DMS79 (cell line): ENCODE measurements at places on chromosomes 7 and 10.

DNA sequence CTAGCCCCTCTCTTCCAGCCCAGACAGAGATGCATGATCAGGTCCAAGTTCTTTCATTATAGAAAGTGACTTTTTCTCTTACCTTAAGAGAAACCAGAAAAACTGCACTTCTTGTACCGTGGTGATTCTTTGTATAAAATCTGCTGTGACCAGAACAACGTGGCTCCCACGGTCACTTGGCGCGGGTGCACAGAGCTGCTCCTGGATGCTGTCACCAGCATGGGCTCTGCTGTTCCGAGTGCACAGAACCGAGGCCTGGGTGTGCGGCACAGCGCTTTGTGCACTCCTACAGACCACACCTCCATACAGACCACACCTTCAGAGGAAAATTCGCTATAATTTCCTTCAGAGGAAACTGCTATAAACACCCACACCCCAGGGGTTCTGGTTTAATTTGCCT is 26.0 kb downstream of the VIPR2 start:
- no peak for DNase-seq

DNA sequence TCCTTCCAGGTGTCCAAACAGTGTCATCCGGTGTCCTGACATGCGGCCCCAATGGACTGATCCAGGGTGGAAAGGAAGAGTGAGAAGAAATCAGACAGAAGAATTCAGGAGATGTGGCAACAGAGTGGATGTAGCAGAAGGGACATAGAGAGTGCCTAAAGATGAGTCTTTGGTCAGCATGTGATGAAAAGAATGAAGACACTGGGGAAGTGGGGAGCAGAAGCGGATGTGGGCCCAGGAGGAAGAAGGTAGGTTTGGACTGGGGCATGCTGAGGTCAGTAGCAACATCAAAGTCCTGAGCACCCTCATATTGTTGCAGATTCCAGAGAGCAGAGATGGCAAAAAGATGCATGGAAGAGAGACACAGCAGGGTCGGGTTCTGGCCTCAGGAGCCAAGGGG is 71.8 kb upstream of the STEAP1B start:
- DNase-seq: no peak

- no peak for DNase-seq
Measured at GRCh38 chr7:36474283-36475010, 84.8 kb downstream of the ANLN start.

GRCh38 chr7:47683485-47683898 is 101.6 kb upstream of the TNS3 start:
- DNase-seq: no peak

DNA sequence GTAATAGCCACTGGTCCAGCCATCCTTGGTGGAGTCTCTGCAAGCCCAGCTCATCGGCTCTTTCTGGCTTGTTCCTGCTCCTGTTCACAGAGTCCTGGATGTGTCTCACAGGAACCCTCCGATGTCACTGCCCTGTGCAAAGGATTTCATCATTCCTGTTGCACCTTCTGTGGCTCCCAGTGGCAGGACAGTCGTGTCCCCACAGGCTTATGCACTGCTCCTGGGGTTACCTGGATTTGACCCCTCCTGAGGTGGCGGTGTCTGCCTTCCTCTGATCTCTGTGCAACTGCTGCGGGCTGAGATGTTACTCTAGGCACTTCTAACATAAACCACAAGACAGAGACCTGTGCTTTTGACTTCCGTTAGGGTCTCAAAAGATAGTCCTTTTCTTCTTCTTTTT is 30.6 kb downstream of the APBB1IP start:
- no peak for DNase-seq

DNA sequence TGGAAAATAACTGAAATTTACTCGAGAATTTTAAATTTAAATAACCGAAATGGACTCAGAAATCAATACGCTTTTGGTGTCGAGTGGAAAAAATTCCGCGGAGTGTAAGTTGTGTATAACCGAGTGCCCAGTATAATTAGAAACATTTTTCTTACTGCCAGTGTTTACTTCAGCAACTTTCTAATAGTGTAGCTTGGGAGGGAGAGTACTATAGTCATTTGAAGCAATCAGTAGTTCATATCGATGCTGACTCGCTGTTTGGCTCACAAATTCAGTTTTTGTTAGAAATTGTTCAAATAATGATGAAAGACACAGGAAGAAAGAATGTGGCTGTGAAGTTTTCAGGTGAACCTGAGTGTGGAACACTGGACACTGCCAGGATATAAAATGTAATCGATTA is 658.6 kb upstream of the FOXK1 start:
- DNase-seq: no peak

DNA sequence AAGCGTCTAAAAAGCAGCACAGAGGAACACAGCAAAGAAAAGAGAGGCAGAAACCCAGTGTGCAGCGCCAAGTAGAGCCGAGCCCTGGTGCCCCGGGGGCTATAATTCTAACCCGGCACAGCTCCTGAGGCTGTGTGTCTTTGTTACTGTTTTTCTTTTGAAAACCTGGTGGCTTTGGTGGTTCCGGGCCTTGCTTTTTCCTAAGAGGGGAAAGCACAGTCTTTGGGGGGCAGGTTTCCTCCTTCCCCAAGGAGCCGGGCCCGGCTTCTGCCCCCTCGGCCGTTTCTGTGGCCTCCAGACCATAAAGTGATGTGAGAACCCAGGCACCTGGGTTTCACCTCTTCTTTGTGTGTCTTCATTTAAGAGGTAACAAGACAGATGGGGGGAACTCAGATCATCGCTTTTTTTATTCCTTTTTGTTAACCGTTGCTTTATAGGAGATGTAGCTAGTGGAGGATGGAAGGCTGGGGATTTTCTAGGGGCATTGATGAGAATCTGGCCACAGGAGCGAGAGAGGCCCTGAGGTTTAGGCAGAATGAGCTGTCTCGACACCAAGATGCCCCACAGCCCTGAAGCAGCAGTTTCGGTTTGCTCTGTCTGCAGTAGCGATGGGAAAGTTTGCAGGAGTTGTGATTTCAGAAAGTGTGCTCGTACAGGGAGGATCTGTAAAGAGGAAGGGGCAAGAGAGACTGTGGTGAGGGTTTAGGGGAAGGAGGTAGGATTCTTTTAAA is 367.8 kb upstream of the GALNT17 start:
- DNase-seq: no peak

GRCh38 chr7:102255916-102256315 is 30.8 kb upstream of the SH2B2 start:
- no peak for DNase-seq

DNA sequence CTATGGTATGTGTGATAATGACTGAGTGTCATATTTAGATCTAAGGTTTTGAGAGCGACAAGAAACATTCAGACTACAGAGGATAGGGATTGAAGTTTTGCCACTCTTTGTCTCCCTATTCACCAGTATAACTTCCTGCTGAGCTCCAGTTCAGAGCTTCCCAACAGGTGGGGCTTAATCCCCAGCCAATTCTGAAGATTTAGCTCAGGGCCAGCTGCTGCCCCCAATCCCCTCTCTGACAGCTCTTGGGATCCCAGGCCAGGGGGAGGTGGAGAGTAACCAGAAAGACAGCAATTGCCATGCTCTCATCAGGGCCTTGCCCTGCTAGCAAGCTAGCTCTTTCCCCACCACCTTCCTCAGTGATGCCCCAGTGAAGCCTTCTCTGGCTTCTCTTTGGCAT is 57.8 kb downstream of the TRIL start:
- DNase-seq: no peak
